ENCODE measurements at places on chromosomes 7 and 10. TPM values are rescaled to one million over a fixed set of nuclear protein-coding genes. Genes with fewer than 3 reads are reported as not detected.

FGL2 gene
- 0.97 TPM for total RNA-seq

ADCY1 gene
- total RNA-seq = 0.49 TPM

SFMBT2 gene
- total RNA-seq = 2.9 TPM

XRCC2 gene
- total RNA-seq = 0.81 TPM

NACAD gene
- 2.3 TPM for total RNA-seq

INMT gene
- 195 TPM for total RNA-seq

HOXA5 gene
- not detected for total RNA-seq

HOXA10 gene
- total RNA-seq = under 0.01 TPM

HOXA4 gene
- not detected for total RNA-seq

BMPER gene
- 23.5 TPM for total RNA-seq

UBE2D4 gene
- total RNA-seq = 7.6 TPM

CAV2 gene
- 76.2 TPM for total RNA-seq

SEMA4G gene
- total RNA-seq = 4.2 TPM

CYP17A1 gene
- not detected for total RNA-seq

DNAH11 gene
- total RNA-seq = under 0.01 TPM

TFEC gene
- not detected for total RNA-seq

CLRN3 gene
- total RNA-seq = not detected

UPK3B gene
- not detected for total RNA-seq

CYP2C18 gene
- not detected for total RNA-seq

THSD7A gene
- 3.1 TPM for total RNA-seq

NME8 gene
- total RNA-seq = not detected

NXPH1 gene
- not detected for total RNA-seq

DPYSL4 gene
- total RNA-seq = 47.1 TPM

SKIDA1 gene
- 0.18 TPM for total RNA-seq

PSMA2 gene
- 94.1 TPM for total RNA-seq

NEBL gene
- total RNA-seq = 3.2 TPM

ASAH2 gene
- 7.3 TPM for total RNA-seq

HABP2 gene
- not detected for total RNA-seq

CALHM3 gene
- total RNA-seq = not detected

NKX1-2 gene
- total RNA-seq = not detected

All from cardiac atrium fibroblast (primary cell).